COLO829 (cell line): ENCODE measurements at places on chromosomes 16 and 17.
A peak's percentile ranks its signal among the peaks of the same experiment; 100 is the strongest.

DNA sequence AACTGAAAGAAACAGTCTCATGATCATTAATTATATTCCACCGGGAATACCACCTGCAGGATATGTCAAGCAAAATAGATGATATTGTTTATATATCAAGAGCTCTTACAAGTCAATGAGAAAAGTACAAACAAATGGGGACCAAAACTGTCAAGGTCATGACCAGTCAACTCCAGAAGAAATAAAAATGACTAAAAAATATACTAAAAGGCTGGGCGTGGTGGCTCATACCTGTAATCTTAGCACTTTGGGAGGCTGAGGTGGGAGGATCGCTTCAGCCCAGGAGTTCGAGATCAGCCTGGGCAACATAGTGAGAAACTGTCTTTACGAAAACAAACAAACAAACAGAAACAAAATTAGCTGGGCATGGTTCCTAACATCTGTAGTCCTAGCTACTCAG is 49.8 kb upstream of the SCNN1B start:
- no peak for DNase-seq

DNA sequence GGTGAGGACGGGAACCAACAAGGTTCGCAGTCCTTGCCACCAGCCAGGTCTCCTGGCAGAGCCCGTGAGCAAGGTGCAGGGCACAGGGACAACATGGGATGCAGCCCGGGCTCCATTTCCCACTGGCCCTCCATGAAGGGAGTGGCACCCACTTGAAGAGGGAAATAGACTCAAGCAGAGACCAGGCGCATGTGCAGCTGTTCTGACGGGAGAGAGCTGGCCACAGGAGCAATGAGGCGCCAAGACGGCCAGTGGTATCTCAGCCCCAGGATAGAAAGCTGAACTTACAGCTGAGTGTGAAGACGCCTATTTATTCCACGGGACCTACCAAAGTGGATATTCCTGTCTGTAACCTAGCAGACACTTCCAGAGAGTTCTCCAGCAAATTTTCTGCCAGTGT is 8.2 kb upstream of the FOXJ1 start:
- DNase-seq, result no peak

DNA sequence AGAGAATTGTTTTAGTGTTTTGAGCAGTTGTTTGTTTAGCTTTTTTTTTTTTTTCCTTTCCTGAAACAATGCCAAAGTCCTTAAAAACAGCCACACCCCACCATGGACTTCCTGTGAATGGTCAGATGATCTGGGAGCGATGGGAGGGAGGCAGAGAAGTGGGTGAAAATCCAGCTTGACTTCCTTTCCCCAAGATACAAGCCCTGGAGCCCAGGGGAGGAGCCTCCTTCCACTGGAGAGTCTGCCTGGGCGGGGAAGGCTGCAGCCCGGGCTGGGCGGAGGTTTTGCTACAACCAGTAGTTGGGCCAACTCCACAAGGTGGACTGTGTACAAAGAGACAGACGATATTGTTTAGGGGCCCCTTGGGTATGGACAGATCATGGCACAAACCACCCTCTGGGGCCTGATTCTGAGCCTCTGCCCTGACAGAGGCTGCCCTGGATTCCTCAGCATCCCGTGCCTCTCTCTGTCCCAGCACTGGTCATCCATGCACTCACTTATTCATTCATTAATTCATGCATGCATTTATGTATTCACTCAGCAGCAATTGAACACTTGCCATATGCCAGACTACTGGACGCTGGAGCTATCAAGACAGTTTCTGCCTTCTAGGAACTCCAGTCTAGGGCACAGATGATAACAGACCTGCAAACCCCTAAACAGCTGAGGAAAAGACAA is 29.8 kb downstream of the WSB1 start:
- peak; percentile 75 for DNase-seq

DNA sequence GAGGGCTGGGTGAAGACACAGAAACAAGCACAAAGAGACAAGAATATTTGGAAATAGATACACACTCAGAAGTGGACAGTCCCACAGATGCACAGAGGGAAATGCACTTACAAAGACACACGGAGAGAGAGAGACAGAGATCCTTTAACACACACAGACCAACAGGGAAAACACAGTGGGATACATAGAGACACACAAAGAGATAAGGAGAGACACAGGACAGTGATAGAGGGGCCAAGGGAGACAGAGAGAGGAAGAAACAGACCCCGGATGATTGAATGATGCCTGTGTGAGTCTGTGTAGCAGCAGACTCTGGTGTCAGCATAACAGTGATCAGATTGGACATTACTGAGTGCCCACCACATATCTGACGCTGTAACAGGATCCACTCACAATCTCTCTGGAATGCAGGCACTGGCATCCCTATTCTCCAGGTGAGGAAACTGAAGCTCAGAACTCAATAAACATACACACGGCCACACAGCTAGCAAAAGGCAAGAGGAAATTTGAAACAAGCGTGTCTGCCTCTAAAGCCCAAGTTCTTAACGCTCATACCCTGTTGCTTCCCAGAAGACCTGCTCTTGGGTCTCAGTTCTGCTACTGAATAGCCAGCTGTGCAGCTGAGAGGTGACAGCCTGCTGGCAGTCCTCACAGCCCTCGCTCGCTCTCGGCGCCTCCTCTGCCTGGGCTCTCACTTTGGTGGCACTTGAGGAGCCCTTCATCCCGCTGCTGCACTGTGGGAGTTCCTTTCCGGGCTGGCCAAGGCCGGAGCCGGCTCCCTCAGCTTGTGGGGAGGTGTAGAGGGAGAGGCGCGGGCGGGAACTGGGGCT is 186.3 kb upstream of the NLRP1 start:
- DNase-seq, result no peak

DNA sequence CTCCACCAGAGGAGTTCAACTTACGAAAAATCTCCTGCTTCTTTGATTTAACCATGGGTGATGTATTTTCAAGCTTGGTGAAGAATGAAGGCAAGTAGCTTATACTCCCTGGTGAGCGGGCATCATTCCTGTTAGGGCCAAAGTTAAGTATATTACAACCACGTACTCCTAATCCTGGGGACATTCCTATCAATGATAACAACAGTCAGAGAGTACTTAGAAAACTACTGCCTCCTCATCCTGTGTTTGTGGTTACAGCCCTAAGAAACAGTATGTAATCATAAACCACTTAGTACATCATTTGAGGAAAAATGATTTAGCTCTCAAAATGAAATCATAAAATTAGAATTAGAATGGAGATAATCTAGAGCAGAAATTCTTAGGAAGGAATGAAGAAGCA is 47.3 kb downstream of the TTC19 start:
- no peak for DNase-seq

DNA sequence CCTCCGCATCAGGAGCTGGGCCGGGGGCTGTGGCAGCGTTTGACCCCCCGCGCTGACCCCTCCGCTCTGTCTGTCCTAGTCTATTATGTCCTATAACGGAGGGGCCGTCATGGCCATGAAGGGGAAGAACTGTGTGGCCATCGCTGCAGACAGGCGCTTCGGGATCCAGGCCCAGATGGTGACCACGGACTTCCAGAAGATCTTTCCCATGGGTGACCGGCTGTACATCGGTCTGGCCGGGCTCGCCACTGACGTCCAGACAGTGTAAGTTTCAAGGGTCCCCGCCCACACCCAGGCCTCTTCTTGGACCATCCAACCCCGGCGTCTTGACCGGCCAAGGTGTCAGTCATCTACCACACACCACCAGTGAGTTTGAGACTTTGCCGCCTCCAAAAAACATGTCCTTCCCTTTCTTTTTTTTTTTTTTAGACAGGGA is 548 bp downstream of the PSMB3 start:
- DNase-seq, result no peak

- no peak for DNase-seq
Observed at GRCh38 chr16:67329901-67330300, 3.3 kb downstream of the LRRC36 start.

DNA sequence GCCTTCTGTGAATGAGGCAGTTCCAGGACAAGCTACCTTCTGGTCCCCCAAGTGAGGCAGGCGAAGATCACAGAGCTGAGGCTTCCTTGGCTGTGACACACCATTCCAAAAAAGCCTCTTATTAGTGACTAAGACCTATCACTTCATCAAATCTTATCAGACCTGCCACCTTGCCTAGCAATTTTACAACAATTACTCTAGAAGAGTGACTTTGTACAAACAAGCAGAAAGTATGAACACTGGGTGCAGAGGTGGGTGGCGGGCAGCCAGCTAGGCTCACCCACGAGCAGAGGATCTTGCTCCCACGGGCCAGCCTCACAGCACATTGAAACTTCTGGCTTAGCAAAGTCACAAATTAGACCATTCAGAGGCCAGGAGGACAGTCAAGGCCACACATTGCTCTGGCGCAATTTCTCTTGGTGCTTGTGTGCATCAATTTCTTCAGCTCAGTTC is 2.2 kb upstream of the ICAM2 start:
- no peak for DNase-seq

GRCh38 chr16:16025214-16025968 is 76.0 kb downstream of the ABCC1 start:
- no peak for DNase-seq

DNA sequence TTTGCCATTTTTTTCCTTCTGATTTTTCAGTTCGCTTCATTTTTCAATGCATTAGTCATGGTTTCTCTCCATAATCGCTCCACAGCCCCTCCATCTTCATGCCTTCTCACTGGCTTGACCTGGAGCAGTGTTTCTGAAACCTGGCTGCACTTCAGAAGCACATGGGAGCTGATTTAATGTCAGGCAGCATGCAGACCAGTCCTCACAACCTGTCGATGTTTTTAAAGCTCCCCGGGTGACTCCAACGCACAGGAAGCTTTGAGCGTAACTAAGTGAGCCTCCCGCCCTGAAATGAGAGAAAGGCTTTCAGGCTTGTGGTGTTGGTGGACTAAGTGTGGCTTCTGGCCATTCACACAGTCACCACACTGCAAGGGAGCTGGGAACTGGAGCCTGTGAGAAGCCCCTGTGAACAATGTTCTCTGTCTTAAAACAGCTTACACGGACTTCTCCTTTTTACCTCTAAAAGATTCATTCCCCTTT is 16.8 kb upstream of the DRG2 start:
- peak; percentile 66 for DNase-seq

DNA sequence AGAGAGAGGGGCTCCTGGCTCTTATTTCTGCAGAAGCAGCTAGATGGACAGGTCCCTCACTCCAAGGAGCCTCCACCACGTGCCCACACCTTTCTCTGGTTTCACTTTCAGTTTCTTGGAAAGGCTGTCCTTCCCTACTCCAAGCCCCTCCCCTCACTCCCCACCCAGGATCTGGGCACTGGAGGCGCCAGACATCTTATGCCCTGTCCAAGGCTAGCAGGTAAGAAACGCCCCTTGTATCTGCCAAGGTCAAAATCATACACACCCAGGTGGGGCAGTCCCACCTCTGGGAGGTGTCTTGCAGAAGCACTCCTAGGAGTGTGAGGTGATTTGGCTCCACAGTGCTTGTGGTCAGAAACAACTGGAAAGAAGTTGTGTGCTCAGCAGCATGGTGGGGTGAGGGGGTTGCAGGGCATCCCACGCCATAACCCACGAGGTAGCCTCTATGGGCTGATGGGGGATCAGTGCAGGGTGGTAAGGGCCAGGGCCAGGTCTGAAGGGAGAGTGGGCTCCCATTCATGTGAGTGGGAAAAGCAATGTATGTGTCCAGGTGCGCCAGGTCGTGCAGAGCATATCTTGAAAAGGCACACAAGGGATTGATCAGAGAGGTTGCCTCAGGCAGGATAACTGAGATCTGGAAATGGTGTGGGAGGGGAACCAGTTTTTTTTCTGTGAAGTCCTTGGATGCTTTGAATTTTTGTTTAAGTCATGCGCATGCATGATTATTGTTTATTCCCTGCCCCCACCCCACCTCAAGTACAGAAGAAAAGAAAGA is 31.8 kb upstream of the PRM1 start:
- DNase-seq, result peak; percentile 71

DNA sequence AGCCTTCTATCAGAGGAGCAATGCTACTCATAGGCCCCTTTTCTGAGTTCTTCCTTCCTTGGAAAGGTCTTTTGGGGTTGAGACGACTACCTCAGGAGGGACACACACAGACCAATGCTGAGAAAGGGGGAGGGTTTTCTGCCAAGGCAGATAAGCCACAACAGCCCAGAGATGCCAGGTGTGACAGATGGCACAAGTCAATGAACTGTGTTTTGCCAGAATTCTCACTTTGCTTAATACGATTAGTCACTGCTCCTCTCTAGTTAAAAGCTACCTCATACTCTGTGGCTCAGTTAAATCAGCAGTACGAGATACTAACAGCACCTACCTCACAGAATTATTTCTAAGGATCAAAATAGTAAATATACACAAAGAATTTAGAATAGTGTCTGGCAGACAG is 8.0 kb downstream of the BRD7 start:
- DNase-seq, result no peak

DNA sequence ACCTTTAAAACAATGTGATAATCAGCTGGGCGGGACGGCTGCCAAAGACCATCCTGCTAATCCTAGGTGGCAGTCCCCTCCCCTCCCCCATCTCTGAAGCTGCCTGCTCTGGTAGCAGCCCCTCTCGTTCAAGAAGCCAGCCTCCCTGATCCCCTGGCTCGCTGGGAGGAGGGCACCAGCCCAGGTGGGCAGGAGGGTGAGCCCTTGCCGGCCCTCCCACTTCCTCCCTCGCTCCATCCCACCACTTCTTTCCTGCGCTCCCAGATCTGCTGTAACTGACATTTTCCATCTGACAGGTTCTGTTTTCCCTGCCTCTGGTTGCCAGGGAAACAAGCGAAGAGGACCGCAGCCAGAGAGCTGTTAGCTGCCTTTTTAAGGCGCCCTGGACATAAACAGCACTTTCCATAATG is 155.7 kb upstream of the TNRC6C start:
- DNase-seq, result no peak

DNA sequence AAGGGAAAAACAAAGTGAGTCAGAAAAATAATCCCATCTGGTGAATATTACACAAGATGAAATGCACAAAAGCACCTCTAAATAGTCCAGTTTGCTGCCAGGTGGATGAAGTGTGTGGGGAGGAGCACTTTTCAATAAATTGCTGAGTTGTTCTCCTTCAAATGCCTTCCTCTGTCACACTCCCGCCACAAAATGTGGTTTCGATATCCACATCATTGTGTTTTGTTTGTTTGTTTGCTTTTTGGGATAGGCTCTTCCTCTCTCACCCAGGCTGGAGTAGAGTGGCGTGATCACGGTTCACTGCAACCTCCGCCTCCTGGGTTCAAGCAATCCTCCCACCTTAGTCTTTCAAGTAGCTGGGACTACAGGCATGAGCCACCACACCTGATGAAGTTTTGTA is 24.6 kb upstream of the SHISA9 start:
- no peak for DNase-seq

DNA sequence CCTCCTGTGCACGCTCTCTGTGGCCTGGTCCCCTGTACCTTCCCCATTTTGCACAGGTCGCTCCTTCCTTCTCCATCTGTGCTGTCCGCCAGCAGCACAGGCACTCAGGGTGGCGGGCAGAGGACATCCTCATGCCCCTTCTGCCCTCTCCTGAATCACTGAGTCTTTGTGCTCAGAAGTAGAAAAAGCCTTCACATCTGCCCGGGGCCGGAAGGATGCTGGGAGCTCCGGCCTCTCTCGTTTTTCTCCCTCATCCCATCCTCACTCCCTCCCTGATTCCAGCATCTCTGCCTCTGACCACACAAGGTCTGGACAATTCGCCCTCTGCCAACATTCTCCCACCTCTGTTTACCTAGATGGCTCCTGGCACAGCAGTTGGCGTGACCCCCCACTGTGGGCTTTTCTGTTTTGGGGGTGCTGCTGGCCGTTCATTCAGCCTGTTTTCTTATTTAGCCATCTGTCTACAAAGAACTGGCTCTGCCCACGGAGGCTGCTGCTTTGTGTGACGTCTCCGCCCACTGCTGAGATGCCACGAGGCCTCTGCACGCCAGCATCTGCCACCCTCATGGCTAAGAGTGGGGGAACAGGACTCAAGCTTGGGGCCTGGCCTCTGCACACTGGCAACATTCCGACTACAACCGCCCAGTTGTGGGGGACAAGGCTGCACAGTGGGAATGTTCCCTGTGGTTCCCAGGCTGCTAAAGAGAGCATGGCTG is 36.7 kb downstream of the SEC14L5 start:
- no peak for DNase-seq

- DNase-seq, result no peak
Observed at GRCh38 chr17:38420518-38420917, 7.7 kb upstream of the ARHGAP23 start.
